ENCODE measurements at places on chromosomes 1 and 21. TPM values are rescaled to one million over a fixed set of nuclear protein-coding genes. Genes with fewer than 3 reads are reported as not detected.

RHEX gene
- total RNA-seq: 39.5 TPM

DNA sequence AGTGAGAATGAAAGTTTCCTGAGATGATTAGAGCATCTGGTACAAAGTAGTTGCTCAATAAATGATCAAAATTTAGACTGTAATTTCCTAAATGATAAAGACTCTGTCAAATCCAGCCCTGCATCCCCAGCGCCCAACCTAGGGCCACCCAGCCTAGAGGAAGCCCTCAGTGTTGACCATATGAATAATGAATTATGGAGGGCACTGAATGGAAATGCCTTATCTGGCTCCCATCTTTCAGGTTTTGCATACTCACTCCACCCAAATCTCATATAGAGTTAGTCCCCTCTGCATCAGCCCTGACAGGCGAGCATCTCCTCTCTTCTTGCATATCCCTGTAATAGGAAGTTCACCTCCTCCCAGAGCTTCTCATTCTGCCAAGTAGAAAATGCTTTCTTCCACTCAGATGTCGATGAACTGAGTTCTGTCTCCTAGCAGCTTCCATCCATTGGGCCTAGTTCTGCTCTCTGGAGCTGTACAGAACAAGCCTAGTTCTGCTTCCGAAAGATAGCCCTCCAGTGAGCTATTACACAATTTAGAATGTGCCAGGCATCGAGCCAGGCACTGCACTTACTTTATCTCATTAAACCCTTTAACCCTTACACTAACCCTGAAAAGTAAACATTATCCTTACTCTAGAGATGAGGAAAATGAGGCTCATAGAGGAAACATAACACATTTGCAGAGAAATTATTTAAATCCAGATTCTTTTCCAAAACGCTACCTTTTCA is 20.9 kb downstream of the COA7 start:
- no peak for DNase-seq

FAM3B gene
- 19.4 TPM for total RNA-seq

DNA sequence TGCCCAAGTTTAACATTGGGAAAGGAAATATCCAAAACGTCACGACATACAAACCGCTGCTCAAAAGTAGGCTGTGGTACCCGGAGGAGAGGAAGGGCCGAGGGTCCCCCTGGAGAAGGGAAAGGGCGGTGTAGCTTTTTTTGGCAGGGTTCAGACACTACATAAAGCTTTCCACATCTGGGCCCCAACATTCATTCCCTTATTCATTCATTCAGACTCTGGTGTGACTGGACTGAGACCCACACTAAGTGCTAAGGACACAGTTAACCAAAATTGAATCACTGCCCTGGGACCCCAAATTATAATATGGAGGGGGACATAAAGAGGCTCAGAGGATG is 10.3 kb upstream of the COL8A2 start:
- DNase-seq: no peak

- no peak for DNase-seq
Observed at GRCh38 chr1:116754198-116754977, at the start of gene CD2. Gene CD2 (plus strand): TSS chr1:116754430. CDS start chr1:116754493, 63 bp downstream.

TMEM82 gene
- total RNA-seq: 2.0 TPM

DNA sequence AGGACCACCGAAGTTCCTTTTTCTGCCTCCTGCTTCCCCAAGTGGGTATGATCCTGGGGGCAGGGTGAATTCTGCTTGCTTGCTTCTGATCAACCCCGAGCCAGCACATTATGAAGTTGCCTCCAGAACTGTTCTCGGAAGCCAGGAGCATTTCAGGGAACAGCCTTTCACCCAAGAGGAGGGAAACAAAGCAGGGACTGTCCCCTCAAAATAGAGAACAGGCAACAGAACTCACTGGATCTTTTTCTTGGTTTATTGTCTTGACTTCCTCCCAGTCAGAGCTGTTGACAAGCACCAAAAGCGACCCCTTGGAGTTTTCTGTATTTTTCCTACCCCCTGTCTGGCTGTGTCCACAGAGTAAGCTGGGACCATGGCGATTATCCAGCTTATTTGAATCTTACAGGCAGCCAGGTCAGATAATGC is 258.3 kb upstream of the SGIP1 start:
- no peak for DNase-seq

DNA sequence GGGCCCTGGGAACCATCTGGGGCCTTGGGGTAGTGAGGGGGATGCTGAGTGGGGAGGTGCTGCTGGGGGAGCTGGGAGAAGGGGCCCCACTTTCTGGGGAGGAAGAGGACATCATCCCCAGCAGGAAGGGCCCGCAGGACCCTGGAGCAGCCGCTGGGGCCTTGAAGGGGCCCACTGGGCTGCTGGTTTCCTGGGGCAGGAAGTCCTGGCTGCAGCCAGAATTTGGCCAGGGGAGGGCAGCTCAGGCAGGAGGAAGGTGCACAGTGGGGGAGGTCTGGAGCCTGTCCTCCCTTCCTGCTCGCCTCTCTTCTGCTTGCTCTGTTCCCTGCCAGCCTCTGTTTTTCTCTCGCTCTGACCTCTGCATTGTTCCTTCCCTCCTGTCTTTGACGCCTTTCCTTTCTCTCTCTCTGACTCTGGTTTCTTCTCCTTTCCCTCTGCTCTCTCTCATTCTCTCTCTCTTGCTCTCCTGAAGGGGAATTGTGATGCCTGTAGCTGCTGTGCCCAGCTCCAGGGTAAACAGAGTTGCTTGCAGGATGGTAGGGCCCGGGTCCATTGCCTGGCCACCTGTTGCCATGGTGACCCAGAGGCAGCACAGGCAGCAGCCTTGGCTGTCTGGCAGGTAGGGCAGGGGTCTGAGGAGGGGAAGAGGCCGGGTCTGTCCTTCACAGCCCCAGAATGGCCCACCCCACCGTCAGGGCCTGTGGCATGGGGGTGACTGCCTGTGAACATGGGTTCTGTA is 23.9 kb downstream of the ACOT11 start:
- DNase-seq: peak; percentile 66

DNA sequence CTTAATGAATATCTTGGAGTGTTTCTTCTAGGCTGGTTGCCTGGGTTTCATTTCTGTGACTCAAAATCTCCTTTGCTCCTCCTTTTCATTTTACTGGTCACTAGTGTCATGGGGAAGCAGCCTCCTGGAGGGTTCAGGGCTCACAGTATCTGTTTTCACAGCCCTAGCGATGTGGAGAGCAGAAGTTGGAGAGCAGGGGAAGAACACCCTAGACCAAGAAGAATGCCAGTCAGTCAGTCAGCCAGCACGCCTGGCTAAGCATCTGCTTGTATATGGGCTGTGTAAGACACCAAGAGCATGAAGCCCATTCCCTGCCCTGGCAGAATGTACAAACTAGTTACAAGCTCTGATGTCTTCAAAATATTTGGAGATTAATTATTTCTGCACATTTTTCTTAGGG is 7.9 kb downstream of the RXRG start:
- DNase-seq: no peak

SPATA1 gene
- total RNA-seq: 2.5 TPM

DNA sequence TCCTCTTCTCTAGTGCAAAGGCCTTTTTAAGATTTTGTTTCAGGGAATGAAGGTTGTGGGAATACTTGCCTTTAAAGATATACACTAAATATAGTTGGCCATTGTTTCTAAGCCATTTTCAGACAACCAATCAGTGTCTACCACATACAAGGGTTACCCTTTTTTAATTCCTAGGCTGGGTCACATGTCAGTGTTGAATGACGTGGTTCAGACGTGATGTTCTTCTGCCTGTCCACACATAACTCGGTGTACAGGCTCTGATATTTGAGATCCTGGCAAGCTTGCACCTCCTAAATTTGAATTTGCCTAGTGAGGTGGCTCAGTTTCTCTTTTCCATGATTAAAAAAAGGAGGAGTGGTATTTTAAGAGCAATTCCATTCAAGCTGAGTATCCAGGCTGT is 38.8 kb downstream of the DTL start:
- DNase-seq: no peak

GRCh38 chr21:14454016-14455009 is 71.4 kb upstream of the HSPA13 start:
- DNase-seq: no peak

GRCh38 chr1:181152892-181153633 is 64.6 kb downstream of the IER5 start:
- peak; percentile 34 for DNase-seq

DNA sequence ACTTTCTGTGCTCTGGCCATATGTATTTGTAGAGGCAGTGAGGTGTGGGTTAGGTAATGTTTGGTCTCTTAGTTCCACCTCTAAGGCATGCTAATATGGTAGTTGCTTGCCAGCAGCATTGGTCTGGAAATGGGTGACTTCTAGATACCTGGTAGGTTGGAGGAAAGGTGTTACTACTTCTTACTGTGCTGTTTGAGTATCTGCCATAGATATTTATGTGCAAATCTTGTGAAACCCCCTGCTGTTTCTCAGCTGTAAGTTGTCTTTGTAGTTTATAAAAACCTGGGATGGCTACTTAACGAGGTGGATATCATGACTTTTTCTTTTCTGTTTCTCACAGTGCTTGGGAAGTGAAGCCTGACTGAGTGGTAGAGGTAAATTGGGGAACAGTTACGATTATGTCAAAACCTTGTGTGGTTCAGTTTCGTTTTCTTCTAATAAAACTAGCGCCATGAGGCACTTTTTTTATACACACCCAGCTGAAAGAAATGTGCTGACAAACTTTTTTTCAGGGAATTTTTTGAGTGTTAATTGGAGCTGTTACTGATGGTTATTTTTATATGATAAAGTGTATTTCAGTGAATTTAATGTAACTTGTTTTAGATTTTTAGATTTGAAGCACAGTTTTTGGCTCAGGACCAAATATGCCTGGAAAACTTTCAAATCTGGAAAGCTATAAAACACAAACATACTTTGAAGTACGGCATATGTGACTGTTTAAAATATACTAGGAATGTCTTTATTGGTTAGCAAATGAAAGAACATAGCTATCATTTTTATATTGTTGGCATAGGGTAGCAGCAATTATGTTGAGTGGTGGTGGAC is 42.1 kb downstream of the CAMSAP2 start:
- no peak for DNase-seq

- peak; percentile 84 for DNase-seq
Observed at GRCh38 chr1:10664251-10664650, 132.2 kb downstream of the CASZ1 start.

- DNase-seq: no peak
Observed at GRCh38 chr1:182127656-182128055, 66.1 kb upstream of the ZNF648 start.

- peak; percentile 87 for DNase-seq
Observed at GRCh38 chr1:3453891-3454810, at the start of gene ARHGEF16. Gene ARHGEF16 (plus strand): TSS chr1:3454665. CDS start chr1:3463085, 8,420 bp downstream.

AMIGO1 gene
- total RNA-seq: 8.5 TPM
